ENCODE measurements at places on chromosomes 6 and 20. TPM values are rescaled to one million over a fixed set of nuclear protein-coding genes. Genes with fewer than 3 reads are reported as not detected.

DNA sequence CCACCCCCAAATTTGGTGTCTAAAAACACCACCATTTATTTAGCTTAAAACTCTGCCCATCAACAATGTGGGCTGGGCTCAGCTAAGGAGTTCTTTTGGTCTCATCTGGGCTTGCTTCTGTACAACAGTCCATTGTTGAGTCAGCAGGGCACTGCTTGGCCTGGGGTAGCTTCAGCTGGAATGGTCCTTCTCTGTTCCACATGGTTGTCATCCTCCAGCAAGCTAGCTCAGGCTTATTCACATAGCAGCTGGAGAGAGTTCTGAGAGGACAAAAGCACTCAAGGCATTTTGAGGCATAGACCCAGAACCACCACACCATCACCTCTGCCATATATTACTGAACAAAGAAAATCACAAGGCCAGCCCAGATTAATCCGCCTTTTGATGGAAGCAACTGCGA is 95.6 kb upstream of the ISM1 start:
- DNase-seq = no peak

GRCh38 chr6:2909718-2910117 is 6.6 kb upstream of the SERPINB9 start:
- no peak for DNase-seq

DNA sequence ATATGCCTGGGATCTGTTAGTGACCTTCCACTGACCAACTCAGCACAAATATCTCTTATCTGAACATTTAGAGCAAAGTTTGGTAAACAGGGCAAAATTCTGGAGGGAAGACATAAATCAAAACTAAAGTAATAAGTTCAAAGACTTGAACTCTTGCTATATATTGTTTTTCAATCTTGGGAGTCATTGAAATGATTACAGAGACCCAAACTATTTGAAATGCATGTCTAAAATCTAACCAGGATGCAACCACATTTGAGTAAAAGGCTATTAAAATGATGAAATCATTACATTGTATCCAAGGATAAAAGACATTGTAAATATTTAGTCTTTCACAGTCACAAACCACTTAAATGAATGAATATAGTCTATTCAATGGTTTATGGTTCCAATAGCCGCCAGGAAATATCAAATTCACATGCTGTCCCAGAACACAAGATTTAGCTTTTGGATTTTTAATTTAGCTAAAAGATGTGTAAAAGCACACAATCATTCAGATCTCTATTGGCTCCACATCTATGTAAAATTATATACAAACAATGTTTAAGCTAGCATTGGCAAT is 256.6 kb upstream of the EPHA7 start:
- no peak for DNase-seq

DNA sequence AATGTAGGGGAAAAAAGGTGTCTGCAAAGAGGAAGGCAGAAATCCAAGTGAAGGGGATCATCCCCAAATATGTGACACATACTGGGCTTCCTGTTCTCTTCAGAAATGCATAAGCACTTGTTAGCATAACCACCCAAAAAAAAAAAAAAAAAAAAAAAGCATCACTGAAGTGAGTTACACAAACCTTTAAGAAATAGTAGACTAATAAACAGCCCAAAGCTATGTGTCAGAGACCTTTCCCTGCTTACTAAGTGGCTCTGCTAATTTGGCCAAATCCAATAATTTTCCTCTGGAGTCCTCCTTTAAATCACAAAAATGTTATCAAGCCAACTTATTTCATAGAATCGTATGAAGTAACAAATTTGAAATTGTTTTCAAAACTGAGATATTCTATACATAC is 7.5 kb upstream of the DST start:
- no peak for DNase-seq

GRCh38 chr20:61426352-61426751 is 174.3 kb downstream of the CDH4 start:
- DNase-seq = no peak

The EBF4 gene
- total RNA-seq = 11.1 TPM

The CGAS gene
- 1.3 TPM for total RNA-seq

The PCSK2 gene
- total RNA-seq = 1.2 TPM

The TRIM10 gene
- not detected for total RNA-seq

The MRAP2 gene
- 6.3 TPM for total RNA-seq

The SLC13A3 gene
- total RNA-seq = 4.4 TPM

The AVP gene
- not detected for total RNA-seq

Measured in adrenal gland (tissue), 19 donors.